ENCODE measurements at places on chromosomes 16 and 17.

- no peak for DNase-seq
Observed at GRCh38 chr17:60416368-60416925, 5.8 kb upstream of the CHCT1 start.

GRCh38 chr16:54454616-54455015, 168.0 kb upstream of the IRX3 start:
- no peak for DNase-seq

DNA sequence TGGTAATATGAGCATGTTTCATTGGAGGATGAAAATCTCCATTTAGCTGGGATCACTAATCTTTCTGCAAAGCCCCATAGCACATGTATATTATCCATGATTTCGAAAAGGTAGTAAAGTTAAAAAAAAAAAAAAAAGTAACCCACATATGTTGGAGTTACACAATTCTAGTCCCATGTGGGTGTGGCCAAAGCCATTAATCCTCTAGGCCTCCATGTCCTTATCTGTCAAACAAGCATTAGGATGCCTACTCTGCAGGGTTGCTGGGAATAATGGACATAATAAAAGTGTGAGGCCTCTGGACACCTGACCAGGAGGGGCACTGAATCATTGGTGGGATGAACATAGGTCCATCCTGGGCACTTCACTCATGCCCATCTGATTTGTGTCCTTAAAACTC, 29.2 kb upstream of the VAT1L start:
- no peak for DNase-seq

DNA sequence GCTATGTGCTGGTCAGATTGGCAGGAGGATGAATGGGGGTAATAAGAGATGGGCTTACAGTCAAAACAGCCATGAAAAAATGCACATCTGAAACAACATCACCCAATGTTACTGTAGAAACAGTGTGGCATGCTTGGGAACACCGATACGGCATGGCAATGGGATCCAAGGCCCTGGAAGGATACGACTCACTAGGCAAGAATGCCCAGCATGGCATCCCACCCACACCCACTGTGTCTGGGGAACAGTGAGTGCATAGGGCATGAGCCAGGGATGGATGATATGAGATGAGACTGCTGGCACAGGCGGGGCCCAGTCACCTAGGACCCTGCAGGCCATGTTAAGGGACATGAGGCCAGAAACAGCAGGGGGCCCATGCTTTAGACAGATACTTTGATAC, 11.5 kb downstream of the TRIM25 start:
- no peak for DNase-seq

DNA sequence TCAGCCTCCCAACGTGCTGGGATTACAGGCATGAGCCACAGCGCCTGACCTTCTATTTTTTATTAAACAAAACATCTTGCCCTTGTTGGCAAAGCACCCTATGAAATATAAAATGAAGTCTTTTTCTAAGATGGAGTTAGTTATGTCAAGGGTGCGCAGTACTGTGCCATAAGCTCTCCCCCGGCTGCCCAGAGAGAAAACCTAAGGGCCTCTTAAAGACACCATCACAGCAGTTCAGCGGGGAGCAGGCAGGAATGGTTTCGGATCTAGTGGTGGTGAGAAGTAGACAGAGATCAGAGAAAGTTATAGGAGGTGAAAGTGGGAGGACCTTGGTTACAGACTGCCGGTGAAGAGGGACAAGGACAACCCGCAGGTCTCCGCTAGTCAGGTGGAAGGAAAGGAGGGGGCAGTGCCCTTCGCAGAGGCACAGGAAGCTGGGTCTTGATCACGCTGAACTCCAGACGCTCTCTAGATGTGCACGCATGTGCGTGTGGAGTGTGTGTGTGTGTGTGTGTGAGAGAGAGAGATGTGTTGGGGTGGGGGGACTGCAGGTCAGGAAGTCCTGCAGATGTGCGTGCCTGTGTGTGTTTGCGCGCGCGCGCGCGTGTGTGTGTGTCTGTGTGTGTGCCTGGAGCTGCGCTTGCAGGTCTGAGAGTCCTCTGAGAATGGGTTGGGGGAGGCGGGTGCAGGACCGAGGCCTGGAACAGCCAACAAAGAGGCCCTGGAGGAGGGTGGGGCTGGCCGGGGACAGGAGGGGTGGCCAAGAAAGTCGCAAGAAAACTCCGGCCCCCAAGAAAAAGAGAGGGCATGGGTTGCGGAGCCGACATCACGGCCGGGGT, 748 bp upstream of the CMTM3 start:
- DNase-seq = peak; percentile 75

GRCh38 chr16:78980825-78981224, 619.7 kb downstream of the MAF start:
- no peak for DNase-seq

DNA sequence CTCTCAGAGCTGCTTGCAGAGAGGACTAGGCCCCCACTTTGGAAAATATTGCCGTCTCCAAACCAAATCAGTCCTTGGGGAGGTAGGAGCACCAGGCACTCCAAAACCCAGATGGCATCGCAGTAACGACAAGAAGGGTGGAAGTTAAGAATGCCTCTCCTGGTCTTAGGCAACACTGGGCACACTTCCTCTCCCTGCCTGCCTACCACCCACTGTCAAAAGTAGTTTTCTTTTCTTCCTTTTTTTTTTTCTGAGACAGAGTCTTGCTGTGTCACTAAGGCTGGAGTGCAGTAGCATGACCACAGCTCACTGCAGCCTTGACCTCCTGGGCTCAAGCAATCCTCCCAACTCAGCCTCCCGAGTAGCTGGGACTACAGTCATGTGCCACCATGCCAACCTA, 47.2 kb downstream of the SRL start:
- no peak for DNase-seq

DNA sequence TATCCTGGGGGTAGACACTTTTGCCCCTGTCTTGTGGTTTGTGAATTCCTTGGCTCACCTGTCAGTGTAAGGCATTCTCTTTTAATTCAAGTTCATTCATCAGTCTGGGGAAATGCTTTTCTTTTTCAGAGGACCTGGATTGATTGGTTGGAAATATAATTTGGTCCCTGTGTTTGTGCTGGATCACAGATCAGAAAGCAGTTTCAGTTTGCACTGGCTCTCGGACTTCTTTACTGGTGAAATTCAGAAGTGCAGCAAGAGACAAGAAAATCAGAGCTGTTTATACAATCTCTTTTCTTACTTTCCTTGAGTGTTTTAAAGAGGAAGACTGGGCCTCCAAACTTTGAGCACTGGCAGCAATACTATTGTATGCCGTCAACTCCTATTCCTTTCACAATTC, 161.8 kb upstream of the KCNJ16 start:
- DNase-seq = no peak

DNA sequence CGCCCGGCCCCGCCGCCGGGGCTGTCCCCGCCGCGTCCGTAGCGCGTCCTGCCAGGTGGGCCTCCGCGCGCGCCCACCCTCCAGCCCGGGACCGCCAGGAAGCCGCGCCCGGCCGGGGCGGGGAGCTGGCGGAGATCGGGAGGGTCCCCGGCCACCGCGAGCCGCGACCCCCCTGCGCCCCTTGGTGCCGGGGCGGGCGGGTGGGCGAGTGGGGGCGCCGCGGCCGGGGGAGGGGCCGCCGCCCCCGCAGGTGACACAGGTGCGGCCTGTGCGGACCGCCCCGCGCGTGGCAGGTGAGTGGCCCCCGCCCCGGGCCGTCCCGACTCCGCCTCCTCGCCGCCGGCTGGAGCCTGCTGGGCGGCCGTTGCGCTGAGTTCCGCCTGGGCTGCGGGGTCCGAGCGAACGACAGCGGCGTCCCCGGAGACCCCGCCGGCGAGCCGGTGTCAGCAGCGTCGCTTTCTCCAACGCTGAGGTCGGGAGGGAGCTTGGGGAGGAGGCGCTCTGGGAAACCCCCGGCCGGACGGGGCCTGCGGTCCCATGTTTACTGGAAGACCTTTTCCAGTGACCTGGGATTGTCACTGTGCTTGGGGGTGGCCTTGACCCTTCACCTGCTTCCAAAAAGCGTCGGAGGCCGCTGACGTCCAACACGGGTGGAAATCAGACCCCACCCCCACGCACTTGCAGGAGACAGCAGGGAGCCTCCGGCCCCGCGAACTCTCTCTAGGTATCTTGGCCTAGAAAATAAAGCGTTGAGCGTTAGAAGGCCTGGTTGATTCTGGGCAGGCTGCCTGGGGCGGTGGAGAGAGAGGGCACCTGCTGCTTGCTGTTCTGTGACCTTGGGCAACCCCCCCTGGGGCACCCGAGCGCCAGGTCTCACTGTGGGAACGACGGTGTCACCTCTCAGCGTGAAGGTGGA, 542 bp downstream of the KLHL36 start:
- DNase-seq = peak; percentile 62

GRCh38 chr17:62679866-62680377, 52.5 kb downstream of the MRC2 start:
- no peak for DNase-seq

DNA sequence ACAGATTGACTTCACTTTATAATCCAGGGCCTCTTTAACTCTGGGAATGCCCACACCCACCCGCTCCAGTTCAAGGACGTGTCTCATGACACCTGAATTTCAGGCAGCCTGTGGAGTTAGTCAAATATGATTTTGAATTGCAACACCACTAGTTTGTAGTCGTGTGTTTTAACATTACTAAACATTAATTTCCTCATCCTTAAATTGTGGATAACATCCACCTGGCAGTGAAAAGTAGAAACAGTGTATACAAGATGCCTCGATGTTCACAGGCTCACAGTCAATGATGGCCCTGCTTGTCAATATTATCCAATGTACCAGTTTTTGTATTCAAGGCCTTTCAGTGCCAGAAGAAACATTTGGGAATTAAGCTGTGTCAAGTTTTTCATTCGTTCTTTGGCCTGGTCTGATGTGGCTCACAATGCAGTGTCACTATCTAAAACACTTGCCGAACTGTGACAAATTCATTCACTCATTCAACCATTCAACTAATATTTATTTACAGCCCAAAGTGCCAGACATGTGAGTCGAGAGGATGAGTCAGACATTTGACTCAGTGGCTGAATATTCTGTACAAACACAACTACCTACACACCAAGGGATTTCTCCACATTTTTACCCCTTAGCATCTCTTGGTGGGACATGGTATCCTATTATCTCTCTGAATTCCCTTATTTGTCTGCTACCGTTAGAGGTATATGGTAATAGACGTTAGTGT, 1.4 kb downstream of the MEIOB start:
- no peak for DNase-seq

- DNase-seq = no peak
Observed at GRCh38 chr17:20095336-20096080, 86.3 kb downstream of the SPECC1 start.

DNA sequence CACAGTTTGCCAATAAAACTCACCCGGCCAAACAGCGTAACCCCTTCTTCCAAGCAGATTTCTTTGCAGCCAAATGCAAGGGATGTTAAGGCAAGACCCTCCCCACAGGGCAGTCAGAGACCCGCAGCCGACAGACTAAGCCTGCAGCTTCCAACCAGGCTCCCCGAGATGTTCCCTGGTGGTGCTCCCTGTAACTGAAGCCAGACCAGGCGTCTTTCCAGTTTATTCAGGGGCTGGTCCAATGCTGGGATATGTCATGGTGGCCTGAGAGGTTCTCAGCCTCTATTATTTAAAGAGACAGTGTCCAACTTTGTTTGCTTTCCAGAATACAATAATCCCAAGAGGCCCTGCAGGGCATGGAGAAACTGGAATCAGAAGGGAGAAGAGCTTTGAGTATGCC, at the start of gene PMP22:
Gene PMP22 (minus strand): TSS at position 196 of the 400 bp plus-strand sequence. CDS start 4,599 bp downstream, outside the sequence.
- no peak for DNase-seq

DNA sequence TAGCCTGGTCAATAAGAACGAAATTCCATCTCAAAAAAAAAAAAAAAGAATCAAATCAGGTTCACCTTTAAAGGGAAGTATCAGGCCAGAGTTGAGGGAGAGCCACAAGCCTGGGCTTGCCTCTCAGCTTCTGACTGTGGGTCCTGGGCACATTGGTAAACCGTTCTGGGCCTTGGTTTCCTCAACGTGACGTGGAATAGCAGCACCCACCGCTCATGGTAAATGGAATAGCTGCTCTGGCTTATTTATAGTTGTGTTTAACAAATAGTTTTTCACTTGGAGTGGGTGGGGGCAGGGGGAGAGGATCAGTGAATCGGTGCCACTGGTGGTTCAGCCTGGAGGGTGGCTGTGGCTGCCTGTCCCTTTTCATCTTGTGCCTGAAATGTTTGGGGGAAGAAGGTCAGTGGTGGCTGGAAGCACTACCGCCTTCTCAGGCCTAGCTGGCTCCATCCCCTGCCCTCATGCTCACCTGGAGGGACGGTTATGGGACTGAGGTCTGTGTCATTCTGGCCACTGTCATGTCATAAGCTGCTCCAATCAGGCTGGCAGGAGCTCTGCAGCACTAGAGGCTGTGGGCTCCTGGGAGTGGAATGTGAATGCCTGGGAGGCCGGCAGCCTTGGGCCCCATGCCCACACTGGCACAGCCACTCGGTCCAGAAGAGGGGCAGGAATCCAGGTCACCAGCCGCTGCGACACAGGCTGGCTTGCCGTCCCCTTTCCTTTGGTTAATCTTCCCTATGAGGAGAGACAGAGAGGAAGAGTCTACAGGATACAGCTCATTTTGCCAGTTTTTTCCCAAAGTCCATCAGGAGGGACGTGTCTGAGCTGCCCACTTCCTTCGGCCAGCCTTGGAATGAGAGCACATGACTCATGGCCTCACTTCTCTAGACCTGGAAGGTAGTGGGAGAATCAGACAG, 27.0 kb downstream of the CCR7 start:
- peak; percentile 25 for DNase-seq

- no peak for DNase-seq
Observed at GRCh38 chr17:27543958-27544349, 87.0 kb upstream of the LGALS9 start.

- DNase-seq = no peak
Observed at GRCh38 chr17:63356337-63356757, 89.8 kb downstream of the CYB561 start.

GRCh38 chr17:81966343-81967243, 5.6 kb upstream of the NOTUM start:
- DNase-seq = no peak

GRCh38 chr17:10316801-10317542, 55.8 kb downstream of the MYH13 start:
- DNase-seq = peak; percentile 45

DNA sequence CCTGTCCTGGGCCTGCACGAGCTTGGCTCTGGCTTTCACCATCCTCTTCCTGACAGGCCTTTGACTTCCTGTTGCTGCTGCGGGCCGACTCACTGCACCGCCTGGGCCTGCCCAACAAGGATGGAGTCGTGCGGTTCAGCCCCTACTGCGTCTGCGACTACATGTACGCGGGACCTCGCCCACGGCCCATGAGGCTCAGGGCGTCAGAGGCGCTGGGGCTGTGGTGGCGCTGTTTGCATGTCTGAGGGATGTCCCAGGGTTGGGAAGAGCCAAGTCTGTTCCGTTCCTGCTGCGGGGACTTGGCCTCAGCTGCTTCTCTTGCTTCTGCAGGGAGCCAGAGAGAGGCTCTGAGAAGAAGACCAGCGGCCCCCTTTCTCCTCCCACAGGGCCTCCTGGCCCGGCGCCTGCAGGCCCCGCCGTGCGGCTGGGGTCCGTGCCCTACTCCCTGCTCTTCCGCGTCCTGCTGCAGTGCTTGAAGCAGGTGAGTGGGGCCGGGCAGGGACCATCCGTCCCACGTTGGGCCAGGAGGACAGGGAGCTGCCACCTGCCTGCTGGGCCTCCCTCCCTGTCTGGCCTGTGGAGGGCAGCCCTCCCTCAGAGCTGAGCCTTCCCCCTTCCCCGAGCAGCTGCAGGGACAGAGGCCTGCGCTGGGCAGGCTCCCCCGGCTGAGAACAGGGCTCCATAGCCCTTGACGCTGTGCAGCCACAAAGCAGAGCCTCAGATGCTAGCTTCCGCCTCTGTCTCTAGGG, 23.8 kb downstream of the TSC2 start:
- no peak for DNase-seq

GRCh38 chr17:44314869-44315661, 6.7 kb downstream of the RUNDC3A start:
- peak; percentile 70 for DNase-seq

- DNase-seq = no peak
Observed at GRCh38 chr17:50081757-50082156, 13.4 kb upstream of the PDK2 start.

GRCh38 chr17:81365601-81366585, 29.4 kb upstream of the BAHCC1 start:
- DNase-seq = no peak
